ENCODE measurements at places on chromosomes 2 and 18.

GRCh38 chr2:118779362-118779761 lies 68.1 kb downstream of the EN1 start:
- DNase-seq: no peak

DNA sequence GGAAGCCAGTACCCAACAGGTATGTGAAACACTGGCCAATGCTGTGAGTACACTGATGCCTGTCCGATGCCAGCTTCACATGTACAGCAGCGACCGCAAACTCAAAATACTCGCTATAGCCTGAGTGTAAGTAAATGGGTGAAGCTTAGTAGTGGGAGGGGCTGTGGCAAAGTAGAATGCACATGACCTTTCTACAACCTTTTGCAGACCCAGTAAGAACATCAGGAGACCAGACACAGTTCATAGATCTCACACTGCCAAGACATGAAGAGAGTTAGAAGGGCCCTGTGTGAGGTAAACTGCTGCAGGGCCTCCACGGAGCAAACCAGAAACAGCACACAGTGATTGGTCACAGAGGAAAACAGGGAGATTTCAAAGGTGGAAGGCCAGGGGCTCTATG lies 9.1 kb upstream of the UBXN4 start:
- DNase-seq: no peak

- DNase-seq: no peak
These were observed 78.3 kb upstream of the HS6ST1 start for GRCh38 chr2:128396946-128397345.

DNA sequence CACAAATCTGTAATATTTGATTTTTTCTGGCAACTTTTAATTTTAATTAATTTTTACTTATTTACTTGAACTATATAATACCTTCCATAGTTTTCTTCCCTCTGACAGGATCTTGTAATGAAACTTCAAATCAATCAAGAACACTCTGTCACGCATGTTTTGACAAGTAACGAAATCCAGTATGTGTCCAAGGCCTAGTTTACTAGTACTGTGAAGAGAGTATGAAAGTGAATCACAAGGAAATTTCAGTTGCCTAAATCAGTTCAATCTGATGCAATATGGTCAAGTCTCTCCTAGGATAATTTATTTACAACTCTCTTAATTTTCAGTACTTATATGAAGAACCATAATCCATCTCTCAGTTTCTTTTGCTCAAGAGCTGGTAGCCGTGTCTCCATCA lies 1344.6 kb upstream of the ZEB2 start:
- no peak for DNase-seq

- DNase-seq: no peak
These were observed 590 bp upstream of the CCDC138 start for GRCh38 chr2:108786008-108786353.

DNA sequence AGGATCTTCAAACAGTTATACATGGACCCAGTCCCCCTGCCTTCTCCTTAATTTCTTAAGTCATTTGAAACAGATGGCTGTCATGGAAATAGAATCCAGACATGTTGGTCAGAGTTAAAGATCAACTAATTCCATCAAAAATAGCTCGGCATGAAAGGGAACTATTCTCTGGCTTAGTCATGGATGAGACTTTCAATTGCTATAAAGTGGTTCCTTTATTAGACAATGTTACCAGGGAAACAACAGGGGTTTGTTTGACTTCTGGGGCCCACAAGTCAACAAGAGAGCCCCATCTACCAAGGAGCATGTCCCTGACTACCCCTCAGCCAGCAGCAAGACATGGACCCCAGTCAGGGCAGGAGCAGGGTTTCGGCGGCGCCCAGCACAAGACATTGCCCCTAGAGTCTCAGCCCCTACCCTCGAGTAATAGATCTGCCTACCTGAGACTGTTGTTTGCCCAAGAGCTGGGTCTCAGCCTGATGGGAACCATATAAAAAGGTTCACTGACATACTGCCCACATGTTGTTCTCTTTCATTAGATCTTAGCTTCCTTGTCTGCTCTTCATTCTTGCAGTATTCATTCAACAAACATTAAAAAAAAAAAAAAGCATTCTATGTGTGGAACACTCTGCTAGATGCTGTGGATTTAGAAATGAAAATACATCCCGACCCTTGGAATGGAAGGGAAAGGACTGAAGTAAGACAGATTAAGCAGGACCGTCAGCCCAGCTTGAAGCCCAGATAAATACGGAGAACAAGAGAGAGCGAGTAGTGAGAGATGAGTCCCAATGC lies 4.6 kb downstream of the TTR start:
- DNase-seq: no peak

DNA sequence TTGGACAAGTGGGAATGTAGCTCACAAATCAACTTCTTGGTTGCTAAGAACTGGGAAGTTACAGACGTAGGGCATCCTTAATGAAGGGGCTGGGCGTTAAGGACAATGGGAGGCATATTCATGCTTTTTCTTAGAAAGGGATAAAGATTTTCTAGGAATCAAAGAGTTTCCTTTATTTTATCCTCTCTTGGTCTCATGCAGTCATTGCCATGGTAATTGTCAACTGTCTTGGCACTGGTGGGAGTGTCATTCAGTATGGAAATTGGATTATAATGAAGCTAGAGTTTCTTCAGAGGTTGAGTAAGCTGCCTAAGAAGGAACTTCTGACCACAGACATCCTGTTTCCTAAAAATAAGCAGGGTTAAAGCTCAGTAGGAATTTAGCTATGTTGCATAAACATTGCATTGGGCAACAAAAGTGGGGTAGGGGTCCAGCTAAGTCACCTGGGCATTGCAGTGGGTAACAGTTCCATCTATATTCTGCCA lies 114.0 kb downstream of the LYPD6B start:
- DNase-seq: no peak

DNA sequence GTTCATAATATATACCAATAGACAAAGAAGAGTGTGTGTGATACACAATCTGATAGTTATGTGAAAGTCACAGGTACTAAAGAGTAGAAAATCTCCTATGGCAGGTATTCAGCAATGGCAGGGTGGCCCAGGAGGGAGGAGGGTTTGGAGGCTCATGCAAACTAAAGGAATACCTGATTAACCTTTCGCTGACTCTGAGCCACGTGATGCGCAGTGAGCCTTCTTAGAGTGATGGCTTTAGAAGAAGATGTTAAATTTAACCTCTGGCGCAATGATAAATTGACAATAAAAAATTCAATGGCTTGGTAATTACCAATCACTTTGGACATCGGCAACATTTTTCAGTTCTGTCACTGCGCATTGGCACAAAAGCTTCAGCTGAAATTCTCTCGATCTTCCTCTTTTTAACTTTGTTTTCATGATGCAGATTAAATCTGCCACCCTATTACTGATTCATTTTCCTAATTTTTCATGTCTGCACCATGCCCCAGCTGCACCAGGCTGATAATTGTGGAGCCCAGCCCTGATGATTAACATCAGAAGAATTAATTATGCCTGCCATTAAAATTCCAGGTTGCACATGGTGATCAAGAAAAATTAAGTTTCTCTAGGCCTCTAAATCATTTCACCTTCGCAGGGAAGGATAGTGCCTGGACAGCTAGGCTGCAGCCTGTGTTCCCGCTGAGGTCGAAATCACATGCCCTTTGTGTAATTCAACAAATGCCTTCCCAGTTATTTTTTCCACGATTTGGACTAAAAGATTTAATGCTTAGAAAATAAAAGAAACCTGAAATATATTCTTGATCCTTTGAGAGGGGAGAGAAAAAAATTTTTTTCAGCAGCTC lies 250.6 kb upstream of the HNRNPA3 start:
- DNase-seq: no peak

- DNase-seq: no peak
These were observed 216.4 kb downstream of the AGAP1 start for GRCh38 chr2:235709969-235710879.

DNA sequence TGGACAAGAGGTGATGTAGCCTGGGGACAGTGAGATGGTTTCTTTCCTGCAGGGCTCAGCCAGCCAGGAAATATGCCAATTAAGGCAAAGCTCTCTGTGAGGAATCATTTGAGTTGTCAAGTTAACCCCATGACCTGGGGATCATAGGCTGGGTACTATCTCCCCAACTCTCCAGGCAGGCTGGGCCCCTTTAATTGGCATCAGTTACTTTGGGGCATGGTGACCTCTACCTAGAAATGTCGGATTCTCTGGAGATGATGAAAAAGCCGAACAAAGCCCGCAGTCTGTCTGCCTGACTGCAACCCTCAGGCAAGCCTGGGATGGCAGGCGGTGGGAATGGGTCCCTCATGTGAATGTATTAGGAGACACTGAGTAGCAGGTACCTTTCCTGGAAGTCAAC lies 193.5 kb upstream of the SMAD2 start:
- DNase-seq: no peak

DNA sequence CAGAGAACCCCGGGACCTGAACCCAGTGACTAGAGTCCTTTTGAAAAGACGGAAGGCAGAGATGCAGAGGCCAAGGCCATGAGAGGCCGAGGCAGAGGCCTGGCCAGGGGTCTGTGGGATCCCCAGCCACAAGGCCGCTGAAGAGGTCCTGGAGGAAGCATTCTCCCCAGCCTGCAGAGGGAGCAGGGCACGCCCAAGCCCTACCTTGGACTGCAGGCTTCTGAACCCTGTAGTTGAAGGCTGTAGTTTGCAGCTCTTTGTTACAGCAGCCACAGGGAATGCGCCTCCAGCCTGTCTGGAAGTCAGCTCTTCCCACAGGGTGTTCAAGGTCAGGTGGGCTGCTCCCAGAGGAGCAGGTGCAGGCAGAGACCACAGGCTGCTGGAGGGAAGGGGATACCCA lies 22.1 kb upstream of the PXDN start:
- DNase-seq: no peak

- no peak for DNase-seq
These were observed 137.0 kb downstream of the RND3 start for GRCh38 chr2:150350500-150350899.

DNA sequence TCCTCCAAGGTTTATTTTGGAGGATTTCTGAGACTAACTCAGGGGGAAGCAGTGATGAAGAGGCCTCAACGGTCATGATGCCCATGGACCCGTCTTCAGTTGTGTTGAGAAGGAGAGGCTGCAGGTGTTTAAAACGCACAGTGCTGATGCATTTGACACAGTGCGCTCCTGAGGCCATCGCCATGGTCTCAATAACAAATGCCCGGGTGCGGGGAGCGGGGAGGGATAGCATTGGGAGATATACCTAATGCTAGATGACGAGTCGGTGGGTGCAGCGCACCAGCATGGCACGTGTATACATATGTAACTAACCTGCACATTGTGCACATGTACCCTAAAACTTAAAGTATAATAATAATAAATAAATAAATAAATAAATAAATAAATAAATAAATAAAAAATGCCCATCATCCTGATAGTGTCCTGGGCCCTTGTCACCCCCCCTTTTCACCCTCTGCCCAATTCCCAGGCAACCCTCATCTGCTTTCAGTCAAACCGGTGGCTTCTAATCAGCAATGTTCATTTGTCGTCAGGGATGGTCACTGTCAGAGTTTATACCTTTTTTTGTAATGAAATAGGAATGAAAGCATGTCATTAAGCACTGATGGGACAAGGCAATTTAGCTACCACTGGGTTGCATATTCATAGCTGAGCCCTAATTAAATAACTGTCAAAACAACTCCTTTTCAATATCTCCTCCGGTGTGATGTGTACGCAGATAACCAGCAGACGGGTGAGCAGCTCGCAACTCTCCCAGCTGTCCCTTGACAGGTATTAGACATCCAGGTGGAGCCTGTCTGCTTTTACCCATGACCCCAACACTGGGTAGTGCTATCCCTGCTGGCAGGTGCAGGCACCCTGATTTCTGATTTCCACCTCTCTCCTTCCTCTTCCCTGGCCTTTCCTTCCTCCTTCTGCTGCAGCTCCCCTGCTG lies 95.9 kb downstream of the KCNF1 start:
- DNase-seq: no peak

- no peak for DNase-seq
These were observed 49.9 kb upstream of the RTN4 start for GRCh38 chr2:55099878-55100820.

DNA sequence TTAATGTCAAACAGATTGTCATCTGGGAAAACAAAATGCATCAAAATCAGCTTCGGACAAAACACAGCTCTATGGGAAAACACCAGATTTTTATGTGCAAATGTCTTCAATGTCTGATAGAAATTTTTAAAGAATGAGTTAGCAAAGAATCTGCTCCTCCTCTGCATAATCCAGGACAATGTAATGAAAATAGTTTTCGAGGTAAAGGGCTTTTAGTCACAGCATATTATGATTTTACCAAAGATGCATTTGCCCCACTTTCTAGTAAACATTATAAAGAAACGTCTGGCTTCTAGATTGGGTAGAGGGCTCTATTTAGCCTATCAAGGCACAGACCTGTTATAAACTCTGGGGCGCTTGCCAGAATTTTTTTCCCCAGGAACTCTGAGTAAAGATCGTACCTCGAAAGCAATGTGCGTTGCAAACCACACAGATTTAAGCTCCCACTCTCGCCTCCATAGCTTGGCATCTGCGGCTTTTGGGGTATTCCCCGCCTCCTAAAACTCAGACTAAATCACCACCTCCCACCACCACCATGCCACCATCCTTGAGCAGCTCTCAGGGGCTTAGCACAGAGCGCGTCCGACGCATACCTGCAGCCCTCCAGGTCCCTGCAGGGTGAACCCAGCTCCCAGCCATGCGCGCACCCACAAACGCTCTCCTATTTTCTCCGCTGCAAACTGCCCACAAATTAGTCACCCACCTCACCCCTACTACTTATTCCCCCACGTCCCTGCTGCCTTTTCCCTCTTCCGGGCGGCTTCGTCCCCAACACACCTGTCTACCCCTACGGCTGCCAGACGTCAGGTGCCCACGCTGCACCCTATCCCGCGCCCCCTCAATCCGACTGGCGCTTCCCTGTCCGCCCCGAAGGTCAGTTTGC lies 829 bp downstream of the ACVR1C start:
- DNase-seq: no peak

DNA sequence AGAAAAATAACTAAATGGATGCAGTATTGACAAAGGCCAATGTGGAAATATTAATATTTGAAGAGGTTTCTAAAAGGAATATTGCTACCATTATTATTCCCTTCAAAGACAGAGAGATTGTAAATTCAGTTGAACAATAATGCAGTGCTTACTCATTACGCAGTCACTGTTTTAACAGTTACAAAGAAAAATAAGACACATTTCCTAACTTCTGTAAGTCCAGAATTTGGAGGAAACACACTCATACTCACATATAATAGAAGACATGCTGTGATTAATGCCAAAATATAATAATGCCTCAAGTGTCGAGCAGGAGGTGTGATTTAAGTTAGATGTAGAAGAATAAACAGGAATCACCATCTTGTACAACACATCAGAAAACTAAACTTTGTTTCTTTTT lies 389.2 kb downstream of the FBXO15 start:
- no peak for DNase-seq

GRCh38 chr2:128473175-128474035 lies 154.7 kb upstream of the HS6ST1 start:
- DNase-seq: no peak

DNA sequence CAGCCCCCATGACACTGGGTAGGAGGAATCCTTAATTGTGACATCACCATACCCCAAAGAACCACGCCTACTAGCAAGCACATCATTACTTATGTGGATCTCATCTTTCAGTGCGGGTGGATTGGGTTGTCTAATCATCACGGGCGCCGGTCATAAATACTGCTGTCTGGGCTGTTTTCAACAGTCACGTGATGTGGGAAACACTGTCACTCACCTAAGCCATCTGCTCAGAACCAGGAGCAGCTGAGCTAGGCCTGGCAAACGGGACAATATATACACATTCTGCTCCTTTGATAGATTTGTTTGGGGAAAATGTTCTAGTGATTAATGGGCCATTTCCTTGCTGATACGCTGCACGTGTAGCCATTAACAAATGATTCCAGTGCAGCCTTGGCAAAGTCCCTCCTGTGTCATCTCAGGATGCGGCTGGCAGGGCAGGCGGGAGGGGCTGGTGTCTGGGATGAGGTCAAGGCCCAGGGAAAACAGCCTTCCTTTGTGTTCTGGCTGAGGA lies 145.9 kb upstream of the COPS8 start:
- no peak for DNase-seq

Data from Panc1 (cell line).